D341Med (cell line): ENCODE measurements at places on chromosomes 11 and 22.

GRCh38 chr11:8328848-8329330, 65.2 kb upstream of the LMO1 start:
- DNase-seq, result peak; percentile 88

DNA sequence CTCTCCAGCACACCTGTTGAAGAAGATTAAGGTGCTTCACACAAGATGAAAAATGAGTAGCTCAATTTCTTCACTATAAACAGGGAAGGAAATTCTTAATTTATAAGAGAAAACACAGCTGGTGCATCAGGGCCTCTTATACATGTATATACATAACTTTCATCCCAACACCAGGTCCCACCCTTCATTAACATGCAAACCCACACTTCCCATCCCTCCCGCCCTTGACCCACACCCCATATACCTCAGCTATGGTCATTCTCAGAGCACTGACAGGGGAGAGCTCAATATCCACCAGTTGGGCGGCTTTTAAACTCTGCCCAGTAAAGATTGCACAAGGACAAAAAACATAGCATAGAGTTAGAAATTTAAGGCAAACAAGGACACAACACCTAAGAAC, 85.8 kb downstream of the ATG16L2 start:
- DNase-seq, result no peak

DNA sequence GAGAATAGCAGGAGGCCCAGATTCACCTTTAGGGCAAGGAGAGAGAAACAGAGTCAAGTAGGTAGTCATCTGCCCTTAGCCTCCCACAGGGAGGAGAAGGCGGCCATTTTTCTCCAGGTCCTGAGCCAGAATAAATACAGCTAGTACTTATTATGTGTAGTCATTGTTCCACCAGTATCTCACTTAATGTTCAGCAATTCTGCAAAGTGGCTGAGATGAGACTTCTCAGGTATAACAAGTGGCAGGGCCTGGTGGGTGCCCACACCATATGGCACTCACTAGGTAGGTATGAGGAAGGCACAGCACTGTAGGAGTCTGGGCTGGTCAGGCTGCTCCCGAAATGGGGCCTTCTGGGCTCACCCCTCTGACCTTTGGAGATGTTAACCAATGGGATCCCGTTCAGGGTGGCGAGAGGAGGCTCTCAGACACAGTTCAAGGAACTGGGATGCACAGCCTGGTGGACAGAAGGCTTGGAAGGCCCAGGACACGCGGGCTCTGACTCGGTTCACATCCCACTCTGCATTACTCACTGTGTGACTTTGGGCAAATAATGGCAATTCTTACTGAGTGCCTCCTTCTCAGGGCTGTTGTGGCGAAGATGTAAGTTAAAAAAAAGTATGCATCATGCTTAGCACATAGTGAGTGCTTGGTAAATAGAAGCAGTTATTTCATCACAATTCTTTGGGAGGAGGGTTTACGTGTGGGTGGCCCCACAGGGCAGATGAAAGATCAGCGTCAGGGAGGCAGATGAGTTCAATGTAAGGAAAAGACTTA, 25.1 kb downstream of the RTN4RL2 start:
- no peak for DNase-seq

- peak; percentile 92 for DNase-seq
These were observed 8.4 kb upstream of the SLC2A11 start for GRCh38 chr22:23849009-23850006.

- DNase-seq, result peak; percentile 86
These were observed at the start of gene RHOG for GRCh38 chr11:3840870-3841425. Gene RHOG (minus strand): TSS chr11:3840959. CDS start chr11:3828138, 12,821 bp downstream.

GRCh38 chr11:7892840-7893254, 38.2 kb downstream of the OR10A6 start:
- DNase-seq, result peak; percentile 55

- no peak for DNase-seq
These were observed 132.1 kb downstream of the DSCAML1 start for GRCh38 chr11:117664897-117665296.

DNA sequence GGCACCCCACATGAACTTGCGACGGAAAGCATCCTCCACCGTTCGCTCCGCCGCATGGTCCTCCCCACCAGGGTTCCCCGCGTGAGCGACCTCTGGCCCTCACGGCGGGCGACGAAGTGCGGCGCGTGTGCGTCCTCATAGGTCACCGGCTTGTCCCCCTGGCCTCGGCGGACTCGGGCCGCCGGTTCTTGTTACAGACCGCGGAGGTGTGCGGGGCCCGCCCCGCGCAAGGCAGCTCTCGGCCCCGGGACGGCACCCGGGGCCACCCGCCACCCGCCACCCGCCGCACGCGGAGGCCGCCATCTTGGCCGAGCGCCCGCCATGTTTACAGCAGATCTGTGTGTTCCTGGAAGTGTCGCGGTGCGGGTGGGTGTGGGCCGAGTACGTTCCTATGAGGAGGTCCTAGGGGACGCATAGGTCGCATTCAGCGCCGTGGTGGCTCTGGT, 3.5 kb upstream of the IFITM2 start:
- no peak for DNase-seq
